CD4-positive, alpha-beta T cell treated with Interleukin-15 for 1 hour (primary cell): ENCODE measurements at places on chromosomes 7 and 10.

- DNase-seq = no peak
Measured at GRCh38 chr10:3848775-3849635, 64.0 kb upstream of the KLF6 start.

DNA sequence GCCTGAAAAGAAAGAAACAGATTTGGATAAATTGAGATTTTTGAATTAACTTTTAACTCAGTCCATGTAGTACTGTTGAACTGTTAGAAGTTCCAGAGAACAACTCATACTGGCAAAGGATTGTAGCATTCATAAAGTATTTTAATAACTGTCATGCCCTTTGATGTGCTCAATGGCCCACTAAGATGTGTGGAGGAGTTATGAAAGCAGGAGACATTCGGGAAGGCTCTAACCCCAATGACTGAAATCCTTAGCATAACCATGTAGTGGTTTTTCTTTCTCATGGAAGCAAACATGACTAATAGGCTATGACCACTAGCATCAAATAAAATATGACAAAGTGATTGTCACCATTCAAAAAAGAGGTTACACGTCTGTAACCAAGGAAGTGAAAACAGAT lies 25.7 kb downstream of the CYP3A7 start:
- no peak for DNase-seq

DNA sequence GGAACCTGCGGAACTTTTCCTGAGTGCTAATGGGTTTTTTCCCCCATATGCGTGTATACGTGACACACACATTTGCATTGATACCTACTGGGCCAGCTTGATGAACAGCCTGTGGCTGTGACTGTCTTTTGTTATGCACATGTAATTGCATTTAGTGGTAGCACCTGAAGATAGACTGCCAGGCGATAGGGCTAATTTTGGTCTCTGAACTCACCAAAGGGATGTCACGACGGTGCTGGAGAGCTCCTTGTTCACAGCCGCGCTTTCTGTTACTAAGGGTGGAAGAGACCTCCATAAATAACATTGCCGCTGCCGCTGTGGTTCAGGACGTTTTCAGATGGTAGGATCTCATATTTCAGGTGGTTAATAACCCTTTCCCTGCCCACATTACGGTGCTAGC lies 133.2 kb downstream of the CAMK1D start:
- no peak for DNase-seq

GRCh38 chr10:118781541-118781940 lies 26.8 kb upstream of the CACUL1 start:
- no peak for DNase-seq

DNA sequence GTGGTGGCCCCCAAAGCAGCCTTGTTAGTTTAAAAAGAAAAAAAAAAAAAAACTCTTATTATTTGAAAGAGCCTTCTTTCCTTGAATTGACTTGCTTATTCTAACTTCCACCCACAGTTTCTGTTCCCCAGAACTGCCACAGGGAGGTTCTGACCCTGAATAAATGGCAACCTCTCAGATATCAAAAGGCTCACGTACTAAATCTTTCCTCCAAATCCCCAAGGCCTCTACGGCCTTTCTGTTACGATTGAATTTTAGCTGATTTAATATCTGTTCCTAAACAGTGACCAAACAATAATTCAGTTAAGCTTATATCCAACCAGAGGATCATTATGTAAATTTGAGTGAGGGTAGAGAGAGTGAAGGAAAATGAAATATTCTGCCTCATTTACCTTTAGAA lies 482.8 kb downstream of the GFRA1 start:
- no peak for DNase-seq

DNA sequence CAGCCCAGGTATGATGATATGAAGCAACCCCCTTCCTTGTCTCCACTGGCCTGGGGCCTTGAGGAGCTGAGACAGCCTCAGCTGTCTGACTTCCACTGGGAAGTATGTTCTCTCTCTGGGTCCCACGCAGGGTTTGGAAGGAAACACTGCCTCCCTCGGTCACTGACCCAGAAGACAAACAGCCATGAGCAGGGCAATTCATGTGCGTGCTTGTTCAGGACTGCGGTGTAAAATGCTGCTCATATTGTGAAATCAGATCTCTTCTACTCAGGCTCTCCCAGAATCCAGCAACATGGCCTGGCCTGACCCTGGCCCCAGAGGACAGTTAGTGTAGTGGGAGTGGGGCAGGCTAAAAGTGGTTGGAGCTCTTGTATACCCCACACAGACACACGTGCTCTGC lies 2.8 kb downstream of the CLCN1 start:
- no peak for DNase-seq

- no peak for DNase-seq
Measured at GRCh38 chr7:157526913-157527634, 190.3 kb downstream of the DNAJB6 start.

GRCh38 chr7:87494454-87494853 lies 19.0 kb upstream of the ABCB4 start:
- no peak for DNase-seq

DNA sequence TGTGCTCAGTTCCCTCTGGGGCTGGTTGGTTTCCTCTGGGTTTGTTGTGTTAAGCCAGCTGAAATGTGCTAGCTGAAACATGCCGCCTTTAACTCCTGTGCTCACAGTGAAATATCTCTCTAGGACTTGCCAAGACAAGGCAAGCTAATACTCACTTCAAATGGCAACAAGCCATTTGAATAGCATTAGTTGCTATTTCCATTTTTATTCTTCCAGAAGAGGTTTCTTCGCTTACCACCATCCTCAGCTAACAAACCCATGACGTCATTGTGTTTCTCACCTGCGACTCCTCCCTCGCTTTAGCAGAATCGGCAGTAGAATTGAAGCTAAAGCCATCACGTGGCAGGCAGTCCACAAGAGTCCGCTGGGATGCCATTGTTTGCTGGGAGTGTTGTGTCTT lies 61.3 kb downstream of the ZNF22 start:
- no peak for DNase-seq
